ENCODE measurements at places on chromosomes 16 and 17.

DNA sequence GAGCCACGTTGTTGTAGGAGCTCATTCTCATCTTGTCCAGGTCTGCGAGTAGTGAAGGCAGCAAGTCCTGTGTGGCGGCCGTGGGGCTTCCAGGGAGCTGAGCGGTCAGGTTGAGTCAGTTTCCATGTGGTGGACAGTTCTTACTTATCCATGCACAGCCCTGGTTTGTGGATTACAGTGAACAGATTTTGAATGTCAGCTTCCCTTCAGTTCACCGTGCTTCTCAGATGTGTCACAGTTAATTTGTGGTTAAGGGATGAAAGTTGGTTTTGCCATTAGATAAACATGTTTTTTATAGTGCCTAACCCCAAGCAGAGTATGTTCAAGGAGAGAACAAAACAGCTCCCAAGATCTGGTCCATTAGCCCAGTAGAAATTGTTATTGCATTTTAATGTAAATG lies 103.1 kb downstream of the RPTOR start:
- DNase-seq = no peak

DNA sequence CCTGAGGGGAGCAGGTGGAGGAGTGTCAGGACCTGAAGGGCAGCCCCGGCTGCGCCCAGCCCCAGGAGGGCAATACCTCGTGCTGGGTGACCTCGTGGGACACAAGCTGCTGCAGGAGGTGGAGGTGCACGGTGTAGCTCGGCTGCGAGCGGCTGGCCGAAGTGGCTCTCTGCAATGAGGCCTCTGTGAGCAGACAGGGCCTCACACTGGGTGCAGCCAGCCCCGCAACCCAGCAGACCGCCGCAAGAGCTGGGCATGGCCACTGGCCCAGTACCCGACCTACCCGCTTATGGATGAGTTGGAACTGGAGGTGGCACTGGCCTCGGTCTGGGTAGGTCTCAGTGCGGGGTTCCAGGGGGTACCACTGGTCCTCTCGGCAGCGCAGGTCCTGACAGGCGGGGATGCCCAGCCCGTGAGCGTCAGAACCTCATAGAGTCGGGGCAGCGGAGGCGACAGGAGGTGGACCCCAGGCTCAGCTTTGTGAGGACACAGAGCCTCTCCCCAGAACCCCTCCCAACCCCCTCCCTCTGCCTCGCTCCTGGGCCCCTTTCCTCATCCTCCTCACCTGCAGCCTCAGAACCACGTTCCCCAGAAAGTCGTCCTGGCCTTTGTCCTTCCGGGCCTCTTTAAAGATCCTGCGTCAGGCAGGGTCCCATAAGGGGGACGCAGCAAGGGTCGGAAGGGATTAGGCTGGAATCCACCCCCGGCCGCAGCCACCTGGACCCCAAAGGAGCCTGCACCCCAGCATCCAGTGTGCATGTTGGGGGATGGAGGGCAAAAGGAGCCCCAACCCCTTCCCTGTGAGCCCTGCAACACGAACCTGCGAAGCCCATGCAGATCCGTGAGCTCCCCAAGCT lies 4.0 kb downstream of the UNC13D start:
- no peak for DNase-seq

DNA sequence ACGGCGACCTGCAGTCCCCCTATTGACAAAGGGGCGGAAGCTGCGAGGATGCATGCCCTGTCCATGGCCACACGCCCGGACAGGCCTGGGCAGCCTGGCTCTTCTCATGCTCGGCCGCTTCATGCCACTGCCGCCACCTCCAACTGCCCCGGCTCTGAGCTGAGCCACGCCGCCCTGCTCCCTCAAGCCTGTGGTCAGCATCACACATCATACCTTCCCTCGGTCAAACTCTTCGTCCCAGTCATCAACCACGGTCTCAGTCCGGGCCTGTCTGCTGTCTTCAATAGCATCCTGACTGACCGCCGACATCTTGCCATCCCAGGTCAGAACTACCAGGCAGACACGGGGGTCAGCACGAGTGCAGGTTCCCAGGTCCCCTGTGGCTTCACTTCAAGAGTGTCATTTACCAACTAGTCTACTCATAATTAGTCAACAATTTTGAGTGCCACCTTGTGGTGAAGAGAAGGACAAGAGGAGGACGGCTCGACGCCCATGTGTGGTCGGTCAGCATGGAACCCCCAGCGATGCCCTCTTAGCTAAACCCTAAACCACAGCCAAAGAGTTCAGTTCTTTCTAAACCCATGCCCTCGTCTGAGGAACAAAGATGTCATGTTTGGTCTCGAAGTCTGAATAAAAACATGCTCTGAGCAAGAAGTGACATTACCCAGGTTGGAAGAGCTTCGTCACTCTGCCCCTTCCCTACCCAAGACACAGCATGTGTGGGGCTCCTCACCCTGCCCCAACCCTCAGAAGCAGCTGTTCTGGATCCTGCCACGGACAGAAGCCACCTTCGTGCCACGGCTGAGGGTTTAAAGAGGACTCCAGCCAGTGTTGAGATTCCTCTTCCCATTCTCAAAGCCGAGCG lies 16.9 kb upstream of the CYTH1 start:
- no peak for DNase-seq

- no peak for DNase-seq
Observed at GRCh38 chr16:85089525-85089924, 22.7 kb downstream of the CIBAR2 start.

GRCh38 chr16:23955088-23955487 lies 119.3 kb downstream of the PRKCB start:
- no peak for DNase-seq

DNA sequence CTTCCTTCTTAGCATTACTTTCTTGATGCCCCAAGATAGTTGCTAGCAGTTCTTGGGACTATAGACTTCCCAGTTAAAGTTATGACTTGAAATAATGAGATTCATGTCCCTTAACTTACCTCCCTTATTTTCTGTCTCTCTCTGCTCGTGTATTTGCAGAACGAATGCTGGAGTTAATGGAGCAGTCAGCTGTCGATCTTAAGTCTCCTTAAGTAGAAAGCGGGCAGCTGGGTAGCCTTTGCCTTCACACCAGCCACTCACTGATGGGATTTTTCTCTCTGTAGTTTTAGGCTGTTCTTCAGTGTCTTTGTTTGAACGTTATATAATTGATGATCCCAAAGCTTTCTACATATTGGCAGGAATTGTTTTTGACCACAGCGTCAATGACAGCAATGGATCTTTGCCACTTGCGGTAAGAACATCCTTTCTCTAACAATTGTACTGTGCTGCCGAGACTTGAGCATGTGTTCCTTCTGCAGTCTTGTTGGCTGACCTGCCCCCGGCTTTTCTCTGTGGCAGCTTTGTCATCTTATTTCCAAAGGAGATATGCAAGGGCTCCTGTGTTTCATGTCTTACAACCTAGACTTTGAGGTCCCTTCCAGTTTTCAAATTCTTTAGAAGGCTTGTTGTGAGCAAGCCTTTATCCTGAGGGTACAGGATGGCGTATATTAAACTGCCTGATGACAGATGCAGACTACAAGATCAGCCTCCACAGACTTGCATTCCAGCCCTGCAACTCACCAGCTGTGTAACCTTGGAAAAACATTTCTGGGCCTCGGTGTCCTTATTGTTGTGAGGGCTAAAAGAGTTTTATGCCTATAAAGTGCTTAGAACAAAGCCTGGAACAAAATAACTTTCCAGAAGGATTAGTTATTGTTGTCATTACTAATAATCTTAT lies 25.1 kb upstream of the ABCA3 start:
- DNase-seq = no peak

- DNase-seq = no peak
Observed at GRCh38 chr17:1110862-1111598, 68.8 kb downstream of the ABR start.

DNA sequence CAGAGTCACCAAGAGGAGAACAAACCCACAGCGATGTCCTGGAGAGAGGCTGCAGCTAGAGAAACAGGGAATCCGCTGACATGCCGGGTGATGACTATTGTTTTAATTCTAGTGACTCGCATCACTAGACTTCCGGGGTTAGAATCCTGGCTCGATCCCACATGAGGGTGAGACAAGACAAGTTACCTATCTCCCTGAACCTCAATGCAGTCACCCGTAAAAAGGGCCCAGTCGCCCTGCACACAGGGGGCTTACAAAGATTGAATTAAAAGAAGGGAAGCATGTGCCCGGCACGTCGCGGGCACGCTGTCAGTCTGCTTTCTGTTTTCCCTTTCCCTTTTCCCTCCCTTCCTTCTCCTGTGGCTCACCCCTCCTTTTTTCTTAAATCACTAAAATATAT lies 212.9 kb upstream of the FOXF1 start:
- DNase-seq = no peak

- DNase-seq = no peak
Observed at GRCh38 chr17:8444494-8444893, 8.8 kb downstream of the NDEL1 start.

- DNase-seq = no peak
Observed at GRCh38 chr17:40645943-40646342, 1.7 kb downstream of the SMARCE1 start.

Data from Jurkat, Clone E6-1 (cell line).